Stimulated activated CD8-positive, alpha-beta memory T cell treated with anti-CD3 and anti-CD28 coated beads, Interleukin-4, amount 100 ng/mL, for 4 hours (primary cell): ENCODE measurements at places on chromosomes 2 and 18.
A peak's percentile ranks its signal among the peaks of the same experiment; 100 is the strongest.

GRCh38 chr18:63329431-63330145 lies 10.0 kb upstream of the BCL2 start:
- no peak for DNase-seq

- no peak for DNase-seq
These were observed 73.1 kb upstream of the PELI1 start for GRCh38 chr2:64217198-64217869.

- no peak for DNase-seq
These were observed 212.3 kb downstream of the BCL2 start for GRCh38 chr18:63107171-63107845.

DNA sequence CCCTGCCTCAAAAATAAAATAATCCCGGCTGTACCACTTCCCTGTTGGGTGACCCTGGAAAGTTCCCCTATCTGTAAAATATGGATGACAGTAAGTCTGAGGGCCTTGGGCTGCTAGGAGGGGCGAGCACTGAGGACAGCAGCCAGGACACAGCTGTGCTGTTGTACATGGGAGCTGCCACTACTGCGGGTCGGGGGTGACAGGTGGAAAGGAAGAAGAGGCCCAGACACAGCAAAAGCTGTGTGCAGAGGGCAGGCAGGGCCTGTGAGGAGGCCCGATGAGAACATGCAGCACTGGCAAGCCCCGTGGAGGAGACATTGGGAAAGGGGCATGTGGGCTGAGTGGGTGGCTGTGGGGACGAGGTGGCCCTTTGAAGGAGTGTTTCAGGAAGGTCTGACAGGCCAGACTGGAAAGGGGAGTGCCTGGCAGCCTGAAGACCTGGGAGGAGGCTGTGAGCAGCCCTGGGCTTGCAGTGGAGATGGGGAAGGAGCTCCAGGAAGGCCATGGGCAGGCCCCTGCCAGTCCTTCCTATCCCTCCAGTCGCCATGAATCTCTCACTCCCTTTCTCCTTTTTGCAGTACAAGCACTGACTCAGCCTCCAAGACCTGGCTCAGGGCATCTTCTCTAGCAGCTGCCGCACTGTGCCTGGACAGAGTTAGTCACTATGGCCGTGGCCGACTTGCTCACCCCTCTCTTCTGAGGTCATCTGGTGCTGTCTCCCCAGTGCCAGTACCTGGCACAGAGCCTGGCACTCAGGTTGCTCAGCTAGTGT lies 28.9 kb upstream of the SEMA4C start:
- no peak for DNase-seq

GRCh38 chr18:9971313-9971920 lies 57.6 kb downstream of the VAPA start:
- peak; percentile 57 for DNase-seq

DNA sequence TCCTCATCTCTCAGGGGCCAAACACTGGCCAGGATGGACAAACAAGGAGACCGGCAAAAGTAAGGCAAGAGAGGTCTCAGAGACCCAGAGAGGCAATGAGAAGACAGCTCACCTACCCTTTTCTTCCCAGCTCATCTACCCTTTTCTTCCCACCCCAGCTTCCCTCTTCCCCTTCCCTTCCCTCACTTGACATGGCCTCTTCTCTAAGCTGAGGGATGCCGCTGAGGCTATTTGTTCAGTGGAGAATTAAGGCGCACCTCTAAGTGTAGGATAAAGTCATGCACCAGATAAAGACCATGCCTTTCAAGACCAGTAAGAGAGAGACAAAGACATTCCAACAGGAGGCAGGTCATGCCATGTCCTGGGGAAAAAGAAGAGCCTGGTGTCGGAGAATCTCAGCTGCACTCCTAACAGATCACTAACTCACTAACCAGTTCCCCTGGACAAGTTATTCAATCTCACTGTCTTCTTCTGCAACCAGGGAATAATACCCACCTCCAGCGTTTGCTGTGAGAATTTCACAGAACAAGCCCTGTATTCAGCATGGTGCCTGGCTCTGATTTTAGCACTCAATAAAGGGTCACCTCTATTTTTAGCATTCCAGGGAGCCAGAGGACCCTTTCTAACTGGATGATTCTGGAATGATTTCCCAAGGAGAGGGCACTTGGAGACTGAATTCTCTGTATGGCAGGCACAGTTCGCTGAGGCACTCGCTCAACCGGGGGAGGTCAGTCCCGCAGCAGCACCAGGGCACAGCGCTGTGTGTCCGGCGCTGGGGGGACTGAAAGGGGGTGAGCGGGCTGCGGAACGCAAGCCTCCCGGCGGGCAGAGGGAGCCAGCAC lies 3.0 kb upstream of the FOSL2 start:
- no peak for DNase-seq

DNA sequence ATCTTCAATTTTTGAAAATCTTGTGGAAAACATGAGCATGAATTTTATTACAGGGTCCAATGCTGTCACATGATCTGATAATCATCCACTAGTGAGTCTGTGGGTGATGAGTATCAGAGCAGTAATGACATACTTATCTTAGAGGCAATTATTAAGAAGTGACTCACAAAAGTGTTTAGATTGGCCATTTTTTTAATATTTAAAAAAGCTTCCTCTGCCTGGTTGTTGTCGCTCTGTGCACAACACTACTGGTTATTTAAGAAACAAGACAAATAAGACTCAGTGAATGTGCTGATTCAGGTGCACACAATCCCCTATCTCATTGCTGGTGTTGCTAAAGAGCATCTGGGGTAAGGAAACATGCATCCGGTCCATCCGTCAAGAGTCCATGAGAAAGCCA lies 665.8 kb upstream of the ZEB2 start:
- DNase-seq, result no peak

DNA sequence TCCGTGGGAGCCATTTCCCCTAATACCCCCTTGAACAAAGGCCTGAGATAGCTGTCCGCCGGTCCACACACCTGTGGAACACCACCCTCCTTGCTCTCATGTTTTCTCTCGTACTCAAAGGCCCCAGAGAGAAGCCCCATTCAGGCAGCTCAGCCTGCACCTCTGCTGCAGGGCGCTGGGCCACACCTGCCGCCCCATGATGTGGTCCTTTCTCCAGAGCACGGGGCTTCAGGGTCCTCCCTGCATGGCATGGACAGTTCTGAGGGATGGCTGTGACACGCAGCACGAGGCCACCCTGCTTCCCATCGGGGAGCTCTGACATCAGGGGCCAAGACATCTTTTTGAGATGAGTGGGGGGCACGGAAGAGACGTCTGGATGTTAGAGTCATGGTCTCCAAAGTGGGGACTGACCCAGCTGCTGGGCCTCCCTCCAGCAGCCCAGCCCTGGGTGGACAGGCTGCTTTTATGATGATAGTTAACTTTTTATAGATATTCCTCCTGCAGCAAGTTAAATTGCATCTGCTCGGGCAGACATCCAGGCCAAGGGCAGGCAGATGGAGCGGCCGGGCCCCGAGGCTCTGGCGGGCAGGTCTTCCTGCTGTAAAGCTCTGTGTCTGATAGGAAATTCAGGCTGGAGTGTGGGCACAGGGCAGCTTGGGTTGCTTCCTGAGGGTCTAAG lies 56.7 kb downstream of the SDC1 start:
- no peak for DNase-seq

- DNase-seq, result no peak
These were observed 361.2 kb upstream of the GALNT5 start for GRCh38 chr2:156896294-156896693.

DNA sequence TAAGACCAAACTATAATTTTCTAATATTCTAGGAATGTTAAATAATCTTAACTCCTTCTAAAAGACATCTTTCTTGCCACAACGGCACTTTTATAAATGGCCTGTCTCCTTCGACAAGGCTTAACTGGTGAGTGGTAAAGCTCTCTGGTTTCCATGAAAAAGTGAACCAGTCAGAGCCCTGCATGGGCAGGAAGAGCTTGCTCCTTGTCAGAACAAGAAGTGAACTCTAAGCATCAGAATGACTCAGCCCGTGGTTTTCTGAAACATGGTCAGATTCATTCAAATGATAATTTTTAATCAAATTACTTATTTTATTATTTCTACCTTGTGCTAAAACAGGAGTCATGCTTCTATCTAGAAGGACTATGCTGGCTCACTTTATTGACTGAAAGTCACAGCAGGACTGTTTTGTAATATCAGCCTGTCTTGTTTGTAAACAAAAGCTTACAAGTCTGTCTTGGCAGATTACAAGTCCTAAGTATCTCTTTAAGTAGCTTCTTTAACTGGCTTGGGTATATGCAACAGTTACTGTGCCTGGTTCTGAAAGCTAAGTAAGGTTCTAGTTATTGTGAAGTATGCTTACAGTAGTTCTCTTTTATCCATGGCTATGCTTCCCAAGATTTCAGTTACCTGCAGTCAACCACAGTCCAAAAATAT lies 245.4 kb downstream of the NAPG start:
- DNase-seq, result no peak

DNA sequence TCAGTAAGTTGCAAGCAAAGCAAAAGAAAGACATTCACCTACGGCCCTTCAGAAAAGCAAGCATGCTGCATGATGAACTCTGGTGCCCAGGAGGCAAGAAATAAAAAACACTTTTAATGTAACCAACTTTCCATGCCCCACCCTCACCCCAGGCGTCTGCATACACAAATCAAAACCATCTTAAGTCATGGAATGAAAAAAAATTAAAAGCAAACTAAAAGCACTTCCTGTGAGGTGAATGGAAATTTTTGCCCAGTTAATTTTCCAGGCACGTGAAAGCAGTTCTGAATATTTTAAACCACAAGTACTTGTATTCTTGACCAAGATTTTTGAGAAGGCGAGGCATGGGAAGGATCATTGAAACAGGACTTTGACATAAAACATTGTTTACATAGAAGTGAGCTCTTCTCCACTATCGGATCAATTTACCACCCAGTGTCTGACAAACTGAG lies 2.5 kb upstream of the ICOS start:
- no peak for DNase-seq

GRCh38 chr2:35852-36251 lies 10.5 kb downstream of the FAM110C start:
- no peak for DNase-seq

DNA sequence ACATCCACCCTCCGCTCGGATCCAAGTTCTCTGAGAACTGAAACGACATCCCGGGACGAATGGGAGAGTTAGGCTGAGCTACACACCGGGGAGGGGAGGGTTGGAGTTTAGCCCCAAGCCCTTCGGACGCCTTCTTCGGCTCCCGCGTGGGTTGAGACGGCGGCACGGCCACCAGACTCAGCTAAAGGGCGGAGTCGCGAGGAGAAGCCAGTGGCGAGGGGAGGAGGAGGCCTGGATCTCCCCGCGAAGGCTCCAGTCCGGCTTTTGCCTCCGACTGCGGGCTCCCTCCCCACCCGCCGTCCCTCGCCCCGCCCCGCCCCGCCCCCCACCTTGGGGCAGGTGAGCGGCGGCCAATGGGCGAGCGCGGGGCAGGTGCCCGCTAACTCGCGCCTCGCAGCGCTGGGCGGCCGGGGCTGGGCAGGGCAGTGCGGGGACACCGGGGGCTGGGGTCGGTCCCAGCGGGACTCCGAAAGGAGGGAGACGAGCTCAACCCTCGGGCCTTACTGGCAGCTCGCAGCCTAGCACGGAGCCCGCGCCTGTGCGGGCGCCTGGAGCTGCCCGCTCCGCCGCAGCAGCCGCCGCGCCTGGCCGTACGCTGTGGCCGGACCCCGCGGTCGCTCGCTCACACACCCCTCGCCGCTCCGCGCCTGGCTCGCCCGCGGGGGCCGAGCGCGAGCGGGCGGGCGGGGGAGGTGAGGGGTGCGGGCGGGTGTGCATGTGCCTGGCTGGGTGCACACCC lies at the start of gene EMX1:
EMX1 (plus strand) TSS at position 382 of the 739 bp plus-strand sequence; CDS start at position 716, 334 bp downstream.
- peak; percentile 11 for DNase-seq

DNA sequence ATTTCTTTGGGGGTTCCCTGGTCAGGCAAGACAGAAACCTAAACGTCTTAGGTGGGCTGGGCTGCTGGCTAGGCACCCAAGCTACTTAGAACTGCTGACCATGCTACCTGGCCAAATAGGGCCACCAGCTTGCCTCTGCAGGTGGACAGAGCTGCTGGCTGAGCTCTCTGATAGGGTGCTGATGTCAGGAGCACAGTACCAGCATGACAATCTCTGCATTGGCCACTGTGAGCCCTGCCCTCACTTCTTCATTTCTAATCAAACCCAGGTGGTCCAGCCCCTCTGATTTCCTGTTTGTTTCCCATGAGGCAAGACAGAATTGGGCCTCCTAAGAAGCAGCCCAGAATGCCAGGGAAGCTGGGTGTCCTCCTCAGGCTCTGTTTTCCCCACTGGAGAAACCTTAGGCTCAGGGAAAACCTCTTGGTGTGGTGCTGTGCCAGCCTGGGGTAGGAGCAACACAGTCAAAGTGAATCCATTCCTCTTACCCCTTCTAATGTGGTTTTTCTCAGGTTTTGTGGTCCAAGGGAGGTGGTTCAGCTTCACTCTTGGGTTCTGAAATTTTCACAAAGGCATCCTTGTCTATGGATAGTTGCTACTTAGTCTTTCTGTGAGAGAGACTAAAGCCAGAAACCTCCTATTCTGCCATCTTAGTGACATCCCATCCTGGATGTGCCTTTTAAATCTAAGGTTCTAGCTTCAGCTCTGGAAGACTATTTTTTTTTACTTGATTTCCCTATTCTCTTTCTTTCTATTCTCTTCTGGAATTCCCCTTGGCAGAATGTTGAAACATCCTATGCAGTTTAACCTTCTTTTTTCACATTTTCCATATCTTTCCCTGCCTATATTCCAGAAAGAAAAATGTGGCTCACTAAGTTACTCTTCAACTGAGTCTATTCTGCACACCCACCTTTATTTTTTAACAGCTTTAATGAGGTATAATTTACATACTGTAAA lies 15.2 kb downstream of the SP100 start:
- no peak for DNase-seq

DNA sequence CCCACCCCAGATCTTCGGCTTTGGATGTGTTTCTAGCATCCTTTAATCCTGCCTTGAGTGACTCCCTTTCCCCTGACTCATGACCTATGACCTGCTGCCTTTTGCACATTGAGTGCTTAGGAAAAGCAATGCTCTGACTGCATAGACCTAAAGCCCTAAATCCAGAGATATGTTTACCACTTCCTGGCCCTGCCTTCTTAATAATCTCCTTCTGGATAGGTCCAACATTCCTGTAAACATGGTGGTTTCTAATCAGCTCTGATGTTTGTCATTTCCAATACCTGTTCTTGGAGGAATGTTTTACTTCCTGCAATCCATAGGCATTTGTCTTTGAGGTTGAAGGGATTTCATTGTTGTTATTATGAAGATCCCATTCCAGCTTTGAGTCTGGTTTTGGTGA lies 2.3 kb downstream of the SLC3A1 start:
- DNase-seq, result no peak

GRCh38 chr2:105557021-105557920 lies 158.4 kb upstream of the FHL2 start:
- DNase-seq, result no peak

GRCh38 chr2:112782234-112782799 lies 2.0 kb downstream of the IL1A start:
- DNase-seq, result no peak
